ENCODE measurements at places on chromosomes 6 and 20.

DNA sequence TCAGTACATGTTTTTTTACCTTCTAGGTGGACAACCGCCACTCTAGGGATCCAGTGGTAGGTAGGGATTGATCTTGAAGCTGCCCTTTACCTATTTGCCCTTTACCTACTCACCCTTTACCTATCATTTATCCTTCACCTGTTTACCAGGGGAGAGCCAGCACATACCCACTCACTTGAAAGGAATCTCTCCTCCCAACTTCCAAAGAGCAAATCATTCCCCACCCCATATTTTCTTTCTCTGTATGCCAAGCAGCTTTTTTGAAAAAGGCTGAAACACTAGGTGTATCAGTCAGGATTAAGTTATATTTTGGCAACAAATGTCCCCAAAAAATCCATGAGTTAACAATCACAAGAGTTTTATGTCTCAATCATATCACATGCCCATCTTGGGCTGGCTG lies 10.5 kb upstream of the EPM2A start:
- DNase-seq = no peak

DNA sequence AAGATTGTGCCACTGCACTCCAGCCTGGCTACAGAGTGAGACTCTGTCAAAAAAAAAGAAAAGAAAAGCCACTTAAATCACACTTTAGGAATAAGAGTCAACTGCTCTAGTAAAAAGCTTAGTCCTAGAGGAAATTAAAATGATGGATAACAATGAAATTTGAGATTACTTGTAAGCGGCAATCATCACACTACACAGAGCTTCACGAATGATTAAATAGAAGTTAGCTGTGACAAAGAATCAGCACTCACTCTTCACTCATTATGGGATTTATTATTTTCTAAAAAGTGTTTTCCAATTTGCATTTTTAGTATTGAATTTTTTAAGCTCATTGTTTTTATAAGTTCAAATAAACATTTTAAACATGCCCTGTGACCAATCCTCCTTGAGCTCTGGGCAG lies 718.0 kb downstream of the UTRN start:
- DNase-seq = no peak

DNA sequence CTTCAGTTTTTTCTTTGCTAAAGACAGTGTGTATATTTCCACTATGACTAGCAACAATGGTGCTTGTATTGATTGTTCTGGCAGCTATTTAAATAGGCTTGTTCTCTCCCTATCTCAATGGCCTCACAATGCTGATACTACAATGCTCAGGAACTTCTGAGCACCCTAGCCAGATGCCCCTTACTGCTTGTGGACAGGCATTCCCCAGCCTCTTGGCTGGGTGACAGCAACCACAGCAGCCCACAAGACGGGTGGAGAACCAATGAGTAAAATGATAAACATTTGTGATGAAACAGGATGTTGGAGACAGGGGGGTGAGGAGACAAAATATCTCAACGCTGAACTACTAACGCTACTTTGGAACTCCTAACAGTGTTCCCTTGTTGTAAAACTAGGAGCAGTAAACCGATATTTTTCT lies 42.3 kb downstream of the HIVEP2 start:
- peak; percentile 19 for DNase-seq

- DNase-seq = no peak
Measured at GRCh38 chr6:100464162-100464851, 414 bp downstream of the SIM1 start.

- DNase-seq = no peak
Measured at GRCh38 chr6:129235167-129236000, 352.4 kb downstream of the LAMA2 start.

DNA sequence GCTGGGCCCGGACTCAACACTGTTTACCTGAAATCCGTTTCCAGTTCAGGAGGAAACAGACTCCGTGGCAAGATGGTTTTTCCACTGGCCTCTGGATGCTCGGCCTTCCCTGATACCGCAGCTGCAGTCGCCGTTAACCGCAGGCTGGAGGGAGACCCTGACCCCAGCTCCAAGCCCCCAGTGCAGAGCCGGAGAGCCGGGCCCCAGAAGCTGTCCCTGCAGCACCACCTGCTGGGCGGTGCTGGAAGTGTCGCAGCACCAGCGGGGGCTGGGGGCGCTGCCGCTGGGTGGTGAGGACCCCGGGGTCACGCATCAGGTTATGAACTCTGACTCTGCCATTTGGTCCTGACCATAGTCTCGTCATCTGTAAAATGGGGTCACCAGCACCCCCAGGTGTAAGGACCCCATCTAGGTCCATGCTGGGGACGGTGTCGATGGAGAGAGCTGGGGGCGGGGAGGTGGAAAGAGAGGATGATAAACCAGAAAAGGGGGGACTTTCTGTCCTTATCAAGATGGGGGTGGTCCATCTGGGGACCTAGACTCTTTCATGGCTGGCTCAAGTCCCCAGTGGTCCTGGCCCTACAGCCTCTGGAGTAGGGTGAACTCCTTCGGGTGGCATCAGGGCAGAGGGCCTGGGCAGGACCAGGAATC lies 20.8 kb upstream of the CHRNA4 start:
- DNase-seq = peak; percentile 94

- DNase-seq = no peak
Measured at GRCh38 chr6:48200869-48201390, 89.9 kb upstream of the PTCHD4 start.

- DNase-seq = peak; percentile 63
Measured at GRCh38 chr6:113909224-113909856, 52.2 kb downstream of the MARCKS start.

DNA sequence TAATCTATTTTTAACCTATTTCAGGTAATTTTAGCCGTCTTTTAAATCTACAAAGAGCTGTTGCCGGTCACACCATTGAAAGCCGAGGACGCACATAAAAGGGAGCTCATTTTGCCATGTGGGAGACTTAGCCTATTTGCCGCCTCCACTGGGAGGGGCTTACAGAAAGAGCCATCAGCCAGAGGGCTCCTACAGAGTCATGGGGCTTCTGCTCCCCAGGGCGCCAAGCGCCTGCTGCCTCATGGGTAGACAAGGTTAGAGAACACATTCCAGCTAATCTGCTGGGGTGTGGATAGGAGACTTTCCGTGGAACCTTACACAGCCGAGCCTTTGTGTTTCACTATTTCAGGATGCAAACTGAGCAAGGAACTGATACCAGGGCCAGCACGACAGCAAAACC lies 12.6 kb downstream of the PCMTD2 start:
- no peak for DNase-seq

DNA sequence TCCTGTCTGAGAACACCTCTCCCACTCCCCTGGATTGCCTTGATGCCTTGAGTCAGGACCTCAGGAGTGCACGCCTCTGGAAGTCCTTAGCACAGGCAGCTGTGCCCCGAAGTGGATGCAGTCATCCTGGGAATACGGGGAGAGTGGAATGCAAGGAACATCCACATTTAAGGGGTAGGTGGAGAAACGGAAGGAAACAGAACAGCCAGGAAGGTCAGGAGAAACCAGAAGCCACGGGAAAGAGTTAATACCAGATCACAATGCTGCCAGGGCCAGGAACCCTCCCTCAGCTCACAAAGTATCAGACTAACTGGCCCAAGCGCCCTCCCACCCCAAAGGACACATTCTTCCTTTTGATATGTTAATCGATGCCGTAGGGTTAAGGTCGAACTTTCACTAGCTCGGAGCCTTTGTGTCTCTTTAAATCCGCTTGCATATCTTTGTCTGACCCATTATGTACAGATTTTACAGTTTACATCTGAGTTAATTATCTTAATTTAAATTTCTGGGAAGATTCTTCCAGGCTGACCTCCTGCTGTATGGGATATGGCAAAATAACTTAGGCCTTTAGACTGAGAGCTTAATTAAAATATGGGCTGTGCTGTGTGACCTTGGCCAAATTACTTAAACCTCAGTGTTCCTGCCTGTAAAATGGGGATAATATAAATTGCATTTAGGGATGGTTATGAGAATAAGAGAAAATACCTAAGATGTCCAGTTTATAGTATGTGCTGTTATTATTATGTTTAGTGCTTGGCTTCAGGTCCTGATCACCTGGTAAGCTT lies 24.0 kb upstream of the CCND3 start:
- DNase-seq = no peak

GRCh38 chr6:13667655-13668054 lies 44.0 kb downstream of the RANBP9 start:
- no peak for DNase-seq
